Stimulated activated CD8-positive, alpha-beta memory T cell treated with anti-CD3 and anti-CD28 coated beads, Interleukin-4, amount 100 ng/mL, for 1 hour (primary cell): ENCODE measurements at places on chromosomes 4 and X.

DNA sequence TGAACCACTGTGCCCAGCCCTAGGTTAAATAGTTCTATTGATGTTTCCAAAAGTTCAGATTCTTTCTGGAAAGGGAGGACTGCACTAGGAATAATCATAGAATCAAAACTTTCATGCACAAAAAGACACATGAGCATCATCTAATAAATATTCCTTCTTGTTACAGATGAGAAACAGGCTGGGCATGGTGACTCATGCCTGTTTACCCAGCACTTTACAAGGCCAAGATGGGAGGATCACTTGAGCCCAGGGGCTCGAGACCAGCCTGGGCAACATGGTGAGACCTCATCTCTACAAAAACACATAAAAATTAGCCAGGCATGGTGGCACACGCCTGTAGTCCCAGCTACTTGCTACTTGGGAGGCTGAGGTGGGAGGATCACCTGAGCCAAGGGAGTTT, 27.7 kb downstream of the LARP7 start:
- no peak for DNase-seq

GRCh38 chr4:73615613-73616012, 4.6 kb downstream of the RASSF6 start:
- no peak for DNase-seq

DNA sequence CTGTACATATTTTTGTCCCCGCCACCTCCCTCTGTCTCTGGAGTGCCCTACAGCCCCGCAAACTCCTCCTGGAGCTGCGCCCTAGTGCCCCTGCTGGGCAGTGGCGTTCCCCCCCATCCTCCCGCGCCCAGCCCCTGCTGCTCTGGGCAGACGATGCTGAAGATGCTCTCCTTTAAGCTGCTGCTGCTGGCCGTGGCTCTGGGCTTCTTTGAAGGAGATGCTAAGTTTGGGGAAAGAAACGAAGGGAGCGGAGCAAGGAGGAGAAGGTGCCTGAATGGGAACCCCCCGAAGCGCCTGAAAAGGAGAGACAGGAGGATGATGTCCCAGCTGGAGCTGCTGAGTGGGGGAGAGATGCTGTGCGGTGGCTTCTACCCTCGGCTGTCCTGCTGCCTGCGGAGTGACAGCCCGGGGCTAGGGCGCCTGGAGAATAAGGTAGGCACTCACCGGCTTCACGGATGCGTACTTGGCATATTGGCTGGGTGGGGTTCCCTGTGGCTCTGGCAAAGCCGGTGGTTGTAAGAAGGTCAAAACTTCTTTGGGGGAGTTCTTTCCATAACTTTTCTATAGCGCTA, 653 bp downstream of the HHIP start:
- DNase-seq, result no peak

DNA sequence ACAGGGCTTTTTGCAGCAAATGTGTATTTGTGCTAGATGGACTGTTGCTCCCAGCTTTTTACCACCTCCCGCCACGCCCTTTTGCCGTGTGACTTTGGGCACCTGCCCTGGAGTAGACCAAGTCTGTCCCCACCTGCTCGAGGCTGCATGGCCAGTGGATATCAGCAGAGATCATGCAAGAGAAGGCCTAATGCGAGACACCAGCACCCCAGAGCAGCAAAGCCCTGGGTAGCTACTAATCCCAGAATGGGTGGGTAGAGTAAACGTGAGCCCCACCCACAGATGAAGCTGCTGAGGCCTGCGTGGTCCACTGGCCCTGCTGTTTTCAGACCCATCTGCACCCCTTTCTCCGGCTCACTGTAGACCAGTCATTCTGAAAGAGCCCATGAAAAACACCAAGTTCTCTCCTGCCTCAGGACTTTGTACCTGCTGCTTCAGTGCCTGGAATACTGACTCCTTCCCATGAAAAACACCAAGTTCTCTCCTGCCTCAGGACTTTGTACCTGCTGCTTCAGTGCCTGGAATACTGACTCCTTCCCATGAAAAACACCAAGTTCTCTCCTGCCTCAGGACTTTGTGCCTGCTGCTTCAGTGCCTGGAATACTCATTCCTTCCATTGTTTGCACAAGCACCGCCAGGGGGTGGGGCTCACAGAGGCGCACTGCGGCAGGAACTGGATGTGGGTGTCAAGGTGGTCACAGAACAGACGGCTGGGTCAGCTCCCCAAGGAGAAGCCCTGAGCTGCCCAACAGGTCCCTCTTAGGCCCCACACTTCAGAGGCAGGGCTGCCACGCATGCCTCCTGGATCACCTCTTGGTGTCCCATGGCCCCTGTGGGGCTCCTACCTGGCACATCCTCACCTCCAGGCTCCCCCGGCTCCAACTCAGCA, 5.1 kb upstream of the TNIP2 start:
- no peak for DNase-seq

DNA sequence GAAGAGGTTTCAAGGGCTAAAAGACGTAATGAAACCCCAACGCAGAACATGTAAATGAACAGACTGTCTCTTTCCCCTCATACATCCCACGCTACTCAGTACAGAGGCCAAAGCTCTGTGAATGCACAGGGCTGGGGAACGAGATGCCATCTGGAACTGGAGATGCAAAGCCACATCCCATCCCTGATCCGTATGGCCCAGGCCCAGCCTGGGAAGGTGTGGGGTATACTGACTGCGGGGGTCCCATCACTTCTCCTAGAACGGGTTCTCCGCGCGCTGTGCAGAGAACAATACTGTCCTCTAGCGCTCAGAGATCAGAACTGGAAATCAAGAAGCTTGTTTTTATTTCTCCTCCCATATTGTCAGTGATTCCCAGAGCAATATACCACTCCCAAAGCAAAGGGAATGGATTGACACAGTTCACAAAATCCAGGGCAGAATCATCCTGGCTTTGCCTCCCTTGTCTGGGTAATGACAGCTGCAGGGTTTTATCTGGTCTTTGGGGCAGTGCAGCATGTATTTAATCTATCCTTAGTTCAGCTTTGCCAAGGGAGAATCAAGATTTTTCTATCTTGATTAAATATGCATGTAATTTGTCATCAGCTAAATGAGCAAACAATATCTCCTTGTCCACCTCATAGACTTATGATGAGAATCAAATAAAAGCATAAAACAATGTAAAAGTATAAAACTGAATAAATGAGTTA, 47.3 kb upstream of the TLR3 start:
- no peak for DNase-seq

DNA sequence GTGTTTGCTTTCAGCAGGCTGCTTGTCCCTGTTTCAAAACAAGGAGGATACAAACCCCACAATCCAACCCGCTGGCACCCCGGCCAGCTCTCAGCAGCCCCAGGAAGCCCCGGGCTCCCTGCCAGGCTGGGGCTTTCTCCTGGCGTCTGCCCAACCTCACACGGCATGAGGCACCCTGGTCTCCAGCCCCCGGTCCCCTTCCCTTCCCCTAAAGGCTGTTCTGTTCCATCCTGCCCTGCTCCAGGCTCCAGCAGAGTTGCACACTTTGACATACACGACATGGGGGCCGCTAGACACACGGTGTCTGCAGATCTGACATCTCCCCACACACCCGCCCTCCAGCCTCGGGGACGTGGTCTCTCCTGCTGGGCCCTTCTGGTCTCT, 107.7 kb upstream of the ADRA2C start:
- DNase-seq, result no peak

DNA sequence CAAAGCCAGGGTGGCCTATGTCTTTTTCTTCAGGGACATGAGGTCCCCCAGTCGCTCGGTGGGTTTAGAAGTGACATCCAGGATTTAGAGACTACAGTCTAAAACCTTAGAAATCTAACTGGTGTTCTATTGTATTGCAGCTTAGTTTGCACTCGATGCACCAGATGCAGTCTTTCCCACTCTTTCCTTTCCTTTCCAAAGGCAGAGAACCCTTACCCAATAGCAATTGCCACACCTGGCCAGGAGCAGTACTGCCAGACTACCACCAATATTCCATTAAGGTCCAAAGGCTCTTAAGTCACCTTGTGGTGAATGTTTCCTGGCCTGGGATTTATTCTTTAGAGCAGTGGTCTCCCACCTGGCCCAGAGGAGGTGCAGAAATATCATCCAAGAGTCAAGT, 1068.8 kb downstream of the FAM133A start:
- DNase-seq, result no peak

GRCh38 chrX:115018040-115018647, 728 bp upstream of the IL13RA2 start:
- no peak for DNase-seq

DNA sequence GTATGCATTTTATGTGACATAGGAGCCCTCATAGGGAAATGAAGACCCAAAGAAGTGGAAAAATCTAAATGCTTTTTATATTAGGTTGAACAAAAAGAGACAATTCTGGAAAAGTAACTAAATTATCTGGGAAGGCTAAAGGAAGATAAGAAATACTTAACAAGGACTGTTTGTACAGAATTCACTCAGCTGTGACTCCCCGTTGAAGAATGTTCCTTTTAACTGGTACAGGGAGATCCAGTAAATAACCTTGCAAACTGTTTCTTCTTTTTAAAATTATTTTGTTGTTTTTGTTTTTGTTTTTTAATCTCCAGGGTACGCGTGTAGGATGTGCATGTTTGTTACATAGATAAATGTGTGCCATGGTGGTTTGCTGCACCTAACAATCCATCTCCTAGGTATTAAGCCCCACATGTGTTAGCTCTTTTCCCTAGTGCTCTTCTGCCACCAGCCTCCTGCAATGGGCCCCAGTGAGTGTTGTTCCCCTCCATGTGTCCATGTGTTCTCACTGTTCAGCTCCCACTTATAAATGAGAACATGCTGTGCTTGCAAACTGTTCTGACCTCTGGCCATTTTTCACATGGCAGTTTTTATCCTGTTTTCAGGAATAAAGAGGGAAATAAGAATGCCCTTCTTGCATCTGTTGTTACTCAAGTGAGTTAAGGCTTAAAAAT, 81.7 kb downstream of the PWWP3B start:
- no peak for DNase-seq
